Activated naive CD4-positive, alpha-beta T cell (primary cell): ENCODE measurements at places on chromosomes 3 and 15.

DNA sequence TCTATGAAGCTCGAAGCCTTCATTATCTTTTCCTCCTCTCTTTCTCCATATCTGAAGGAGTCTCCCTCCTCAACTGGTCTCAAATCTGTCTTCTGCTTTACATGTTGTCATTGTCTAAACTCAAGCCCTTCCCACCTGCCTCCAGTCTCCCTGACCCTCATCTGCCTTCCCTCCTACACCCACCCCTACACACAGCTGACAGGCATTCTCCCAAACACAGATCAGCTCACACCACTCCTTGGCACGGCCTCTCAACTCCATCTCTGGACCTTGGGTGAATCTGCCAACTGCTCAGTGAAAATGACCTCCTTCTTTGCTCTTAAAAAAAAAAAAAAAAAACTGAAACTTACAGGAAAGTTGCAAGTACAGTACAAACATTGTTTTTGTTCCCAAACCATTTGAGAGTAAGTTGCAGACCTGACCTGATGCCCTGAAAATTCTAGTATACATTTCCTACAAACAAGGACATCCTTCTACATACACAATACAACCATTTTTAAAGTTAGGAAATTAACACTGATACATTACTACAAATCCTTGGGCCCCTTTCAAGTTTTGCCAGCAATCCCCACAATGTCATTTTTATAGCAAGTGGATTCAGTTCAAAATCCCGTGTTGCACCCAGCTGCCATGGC is 49.4 kb upstream of the UBE2E1 start:
- no peak for DNase-seq

DNA sequence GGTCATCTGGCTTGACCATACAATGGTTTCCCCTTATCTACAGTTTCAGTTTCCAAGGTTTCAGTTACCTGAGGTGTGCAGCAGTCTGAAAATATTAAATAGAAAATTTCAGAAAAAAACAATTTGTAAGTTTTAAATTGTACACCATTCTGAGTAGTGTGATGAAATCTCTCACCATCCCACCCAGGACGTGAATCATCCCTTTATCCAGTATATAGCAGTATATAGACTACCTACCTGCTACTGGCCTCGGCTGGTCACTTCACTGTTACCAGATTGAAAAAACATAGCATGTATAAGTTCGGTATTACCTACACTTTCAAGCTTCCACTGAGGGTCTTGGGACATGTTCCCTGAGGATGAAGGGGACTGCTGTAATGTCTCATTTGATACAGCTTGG is 12.0 kb downstream of the ARIH1 start:
- no peak for DNase-seq

GRCh38 chr3:32397941-32398340 is 6.3 kb downstream of the CMTM7 start:
- no peak for DNase-seq

DNA sequence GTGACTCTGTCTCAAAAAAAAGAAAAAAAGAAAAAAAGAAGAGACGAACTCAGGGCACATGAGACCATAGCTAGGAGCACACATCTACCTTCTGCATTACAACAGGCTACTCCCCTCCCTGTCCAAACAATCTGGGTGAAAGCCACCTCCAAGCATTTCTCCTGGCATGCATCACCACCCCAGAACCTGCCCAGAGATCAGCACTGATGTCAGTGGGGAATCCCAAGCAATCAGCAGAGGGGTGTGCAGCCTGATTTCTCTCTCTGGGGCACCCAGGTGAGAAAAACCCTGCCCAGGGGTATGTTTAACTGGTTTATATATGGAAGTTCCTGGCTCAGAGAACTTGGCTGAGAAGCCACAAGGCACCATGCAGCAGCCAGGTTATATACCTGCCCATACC is 59.4 kb downstream of the CDC25A start:
- no peak for DNase-seq

DNA sequence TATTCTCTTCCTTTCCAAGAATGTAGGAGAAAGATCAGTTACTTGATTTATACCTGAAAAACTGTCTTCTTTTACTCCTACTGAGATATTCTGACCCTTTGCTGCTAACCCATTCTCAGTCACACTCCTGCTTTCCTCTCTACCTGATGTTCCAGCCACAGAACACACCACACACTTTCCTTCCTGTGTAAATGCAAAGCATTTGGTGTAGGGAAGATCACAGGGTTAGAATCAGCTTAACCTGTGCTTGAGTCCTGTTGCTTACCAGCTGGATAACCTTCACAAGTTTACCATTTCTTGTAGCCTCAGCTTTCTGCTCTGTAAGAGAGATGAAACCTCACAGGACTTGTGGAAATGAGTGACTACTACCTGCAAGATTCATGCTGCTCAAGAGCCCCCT is 489.8 kb upstream of the GOLIM4 start:
- no peak for DNase-seq

DNA sequence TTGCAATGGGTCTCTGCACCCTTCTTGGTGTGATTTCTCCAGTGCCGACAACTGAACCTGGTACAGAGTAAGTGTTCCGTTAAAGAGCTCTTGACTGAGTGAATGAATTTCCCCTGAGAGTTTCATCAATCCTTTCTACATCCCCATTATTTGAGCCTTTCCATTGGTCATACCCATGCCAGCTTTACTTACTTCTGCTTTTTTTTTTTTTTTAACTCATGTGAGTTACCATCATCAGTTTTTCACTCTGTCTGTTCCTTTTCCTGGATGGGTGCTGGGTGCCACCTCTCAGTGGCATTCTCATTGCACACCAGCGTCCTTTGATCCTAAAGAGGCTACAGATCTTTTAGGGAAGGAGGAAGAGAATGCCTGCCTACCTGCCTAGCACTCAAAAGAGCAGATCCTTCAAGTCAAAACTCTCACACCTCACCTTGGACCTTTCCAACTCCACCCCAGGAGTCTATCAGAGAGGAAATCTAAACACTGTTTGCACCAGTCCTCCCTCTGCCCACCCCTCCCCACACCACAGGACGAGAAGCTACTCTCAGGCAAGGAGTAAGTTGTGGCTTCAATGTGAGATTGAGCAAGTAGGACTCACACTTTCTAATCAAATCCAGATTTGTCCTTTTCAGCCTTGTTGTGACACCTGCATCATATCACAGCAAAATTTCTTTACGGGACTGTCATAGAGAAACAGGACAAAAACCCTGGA is 13.1 kb upstream of the USP3 start:
- DNase-seq: no peak

DNA sequence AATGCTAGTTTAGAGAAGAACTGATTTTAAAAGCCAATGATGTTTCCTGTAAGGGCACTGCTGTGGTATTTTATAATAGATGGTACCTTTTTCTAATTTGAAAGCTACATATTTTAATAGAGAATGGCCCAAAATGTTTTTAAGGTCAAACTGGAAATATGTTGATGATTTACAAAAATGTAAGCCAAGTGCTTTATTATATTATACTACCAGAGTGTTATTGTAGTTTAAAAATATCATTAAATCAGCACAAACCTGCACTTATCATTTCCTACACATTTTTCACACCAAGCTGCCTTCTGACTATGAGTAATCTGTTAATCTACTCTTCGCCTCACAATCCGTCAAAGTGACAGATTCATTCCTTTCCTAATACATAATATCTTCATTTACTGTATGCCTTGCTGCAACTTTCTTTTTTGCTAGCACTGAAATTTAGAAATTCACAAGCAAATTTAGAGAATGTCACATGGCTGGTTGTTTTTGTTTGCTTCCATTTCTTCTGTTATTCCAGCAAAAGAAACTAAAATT is 126.4 kb upstream of the FAM3D start:
- no peak for DNase-seq

DNA sequence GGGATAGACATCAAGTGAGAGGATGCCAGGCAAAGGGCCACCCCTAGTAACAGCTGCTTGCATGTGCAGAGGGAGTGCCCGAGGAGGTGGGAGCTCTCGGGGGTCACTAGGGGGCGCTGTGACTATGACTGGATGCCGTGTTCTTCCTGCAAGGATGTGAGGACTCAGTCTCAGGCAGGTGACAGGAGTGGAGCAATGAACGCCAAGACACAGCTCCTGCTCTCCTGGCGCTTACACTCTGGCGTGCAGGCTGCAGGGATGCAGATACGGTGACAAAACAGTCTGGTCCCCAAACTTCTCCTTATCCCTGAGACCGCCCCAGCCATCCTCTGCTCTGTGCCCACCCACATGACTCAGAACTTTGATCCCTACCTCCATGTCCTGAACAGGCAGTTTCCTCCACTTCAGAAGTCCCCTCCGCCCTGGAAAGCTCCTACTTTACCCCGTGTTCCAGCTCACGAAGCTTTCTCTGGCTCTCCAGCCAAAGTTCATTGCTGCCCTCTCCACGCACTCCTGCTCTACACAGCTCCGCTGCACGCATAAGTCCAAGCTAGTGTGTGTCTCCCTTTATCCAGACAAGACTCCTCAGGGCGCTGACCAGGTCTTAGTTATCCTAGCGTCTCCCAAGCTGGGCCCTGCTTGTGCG is 14.7 kb downstream of the RHOV start:
- DNase-seq: peak; percentile 77

GRCh38 chr3:149151843-149152242 is 22.4 kb downstream of the HPS3 start:
- no peak for DNase-seq

DNA sequence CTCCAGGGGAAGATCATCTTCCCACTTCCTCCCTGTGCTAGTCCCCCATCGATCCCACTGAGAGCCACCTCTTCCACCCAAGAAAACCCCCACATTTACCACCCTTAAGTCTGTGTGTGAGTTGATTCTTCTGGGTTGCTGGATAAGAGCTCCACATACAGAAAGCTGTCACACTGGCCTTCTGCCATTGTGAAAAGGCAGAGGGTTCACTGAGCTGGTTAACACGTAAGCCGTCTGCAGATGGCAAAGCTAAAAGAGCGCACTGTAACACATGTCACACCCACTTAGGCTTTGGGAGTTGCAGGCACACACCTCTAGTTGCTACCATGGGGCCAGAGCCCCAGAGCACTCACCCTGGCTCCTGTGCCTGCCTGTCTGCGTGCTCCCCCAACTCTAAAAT is 309.8 kb upstream of the LRRC3B start:
- DNase-seq: no peak

DNA sequence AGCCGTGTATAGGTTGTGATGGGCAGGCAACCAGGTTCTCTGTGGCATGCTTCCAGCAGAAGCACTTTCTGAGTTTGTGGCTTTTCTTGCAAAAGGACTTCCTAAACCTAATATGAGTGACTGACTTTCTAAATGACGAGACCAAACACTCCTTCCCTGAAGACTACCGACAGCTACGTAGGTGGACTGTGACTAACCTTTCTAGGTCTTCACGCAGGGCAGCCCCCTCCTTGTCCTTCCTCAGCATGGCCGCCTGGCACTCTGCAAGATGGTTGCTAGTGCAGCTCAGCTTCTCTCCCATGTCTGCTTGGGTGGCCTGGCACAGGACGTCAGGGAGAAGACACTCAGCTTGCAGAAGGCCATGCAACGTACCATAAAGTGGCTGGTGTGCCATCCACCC is 20.9 kb downstream of the CXCR6 start:
- DNase-seq: no peak

- no peak for DNase-seq
Measured at GRCh38 chr3:61601831-61602230, 40.5 kb downstream of the PTPRG start.

DNA sequence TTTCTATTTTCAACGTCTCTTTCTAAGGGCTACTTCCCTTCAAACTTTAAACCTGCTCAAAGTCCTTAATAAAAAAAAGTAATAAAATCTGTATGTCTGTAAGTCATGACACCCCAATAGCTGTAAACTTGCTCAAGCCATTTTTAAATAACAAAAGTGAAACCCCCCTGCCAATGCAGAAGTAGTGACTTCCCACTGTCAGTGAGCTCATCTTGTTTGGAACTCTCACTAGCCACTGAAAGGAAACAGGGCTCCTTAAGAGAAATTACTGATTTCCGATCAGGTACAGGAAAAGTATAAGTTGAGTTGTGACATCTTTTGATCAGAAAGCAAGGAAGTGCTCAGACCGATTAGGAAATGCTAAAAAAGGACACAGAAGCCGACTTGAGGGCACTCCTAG is 27.6 kb upstream of the GPR171 start:
- DNase-seq: no peak

DNA sequence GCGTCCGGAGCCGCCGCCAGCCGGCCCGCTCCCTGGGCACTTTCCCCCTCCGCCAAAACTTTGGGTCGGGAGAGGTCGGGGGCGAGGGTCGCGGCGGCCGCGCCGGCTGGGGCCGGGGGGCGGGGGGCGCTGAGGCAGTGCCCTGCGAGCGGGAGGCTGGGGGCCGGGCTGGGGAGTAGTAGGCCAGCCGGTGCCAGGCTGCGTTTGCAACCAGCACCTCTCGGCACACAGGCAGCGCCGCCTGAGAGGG is 452 bp downstream of the BBX start:
- DNase-seq: no peak

DNA sequence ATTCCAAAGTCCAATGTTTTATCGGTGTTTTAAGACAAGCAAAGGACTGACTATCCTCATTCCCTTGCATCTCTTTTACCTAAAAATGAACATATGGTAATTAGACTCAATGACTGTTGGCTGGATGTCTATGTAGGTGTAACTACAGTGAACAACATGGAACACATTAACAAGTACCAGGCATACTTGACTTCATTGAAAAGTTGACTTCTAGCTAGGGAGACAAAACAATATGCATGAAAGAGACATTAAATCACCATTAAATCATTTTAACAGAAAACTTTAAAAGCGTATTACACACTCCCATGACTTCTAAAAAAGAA is 34.3 kb upstream of the ANPEP start:
- no peak for DNase-seq

DNA sequence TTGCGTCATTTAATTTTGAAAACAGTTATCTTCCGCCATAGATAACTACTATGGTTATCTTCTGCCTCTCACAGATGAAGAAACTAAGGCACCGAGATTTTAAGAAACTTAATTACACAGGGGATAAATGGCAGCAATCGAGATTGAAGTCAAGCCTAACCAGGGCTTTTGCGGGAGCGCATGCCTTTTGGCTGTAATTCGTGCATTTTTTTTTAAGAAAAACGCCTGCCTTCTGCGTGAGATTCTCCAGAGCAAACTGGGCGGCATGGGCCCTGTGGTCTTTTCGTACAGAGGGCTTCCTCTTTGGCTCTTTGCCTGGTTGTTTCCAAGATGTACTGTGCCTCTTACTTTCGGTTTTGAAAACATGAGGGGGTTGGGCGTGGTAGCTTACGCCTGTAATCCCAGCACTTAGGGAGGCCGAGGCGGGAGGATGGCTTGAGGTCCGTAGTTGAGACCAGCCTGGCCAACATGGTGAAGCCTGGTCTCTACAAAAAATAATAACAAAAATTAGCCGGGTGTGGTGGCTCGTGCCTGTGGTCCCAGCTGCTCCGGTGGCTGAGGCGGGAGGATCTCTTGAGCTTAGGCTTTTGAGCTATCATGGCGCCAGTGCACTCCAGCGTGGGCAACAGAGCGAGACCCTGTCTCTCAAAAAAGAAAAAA is 1.2 kb downstream of the B2M start:
- DNase-seq: peak; percentile 42
